ENCODE measurements at places on chromosomes 6 and 20. TPM values are rescaled to one million over a fixed set of nuclear protein-coding genes. Genes with fewer than 3 reads are reported as not detected.

Gene KATNA1
- 18.3 TPM for total RNA-seq

Gene NR2E1
- total RNA-seq = 0.83 TPM

Gene CCM2L
- 3.8 TPM for total RNA-seq

Gene NTSR1
- total RNA-seq = 2.6 TPM

Gene PGC
- not detected for total RNA-seq

Gene PRPH2
- 9.0 TPM for total RNA-seq

Gene PTPRT
- 30.8 TPM for total RNA-seq

Gene PLN
- 3.3 TPM for total RNA-seq

Gene WFDC5
- total RNA-seq = 0.28 TPM

Gene COX7A2
- 154 TPM for total RNA-seq

Gene ENPP3
- total RNA-seq = 0.99 TPM

- no peak overlapping the region for H3K4me3 ChIP-seq
- no peak overlapping the region for H3K27ac ChIP-seq
- H3K36me3 ChIP-seq = peaks cover 19% of the 10 kb centered on the region
Measured at GRCh38 chr20:44768256-44768655, 22.6 kb downstream of the KCNK15 start.

- H3K27ac ChIP-seq = peak overlapping the region; percentile 85
- H3K36me3 ChIP-seq = no peaks in the 10 kb centered on the region
- peaks cover 11% of the 10 kb centered on the region for H3K4me1 ChIP-seq
Measured at GRCh38 chr6:155273431-155273830, 9.6 kb downstream of the CLDN20 start.

- DNase-seq = no peak
- H3K36me3 ChIP-seq = no peaks in the 10 kb centered on the region
- no peak overlapping the region for H3K4me3 ChIP-seq
- no peaks in the 10 kb centered on the region for H3K27me3 ChIP-seq
- no peaks in the 10 kb centered on the region for H3K4me1 ChIP-seq
Measured at GRCh38 chr6:139483079-139483478, 108.6 kb upstream of the CITED2 start.

GRCh38 chr6:144181639-144182038 lies 31.3 kb downstream of the STX11 start:
- H3K27me3 ChIP-seq = peaks cover 1% of the 10 kb centered on the region
- no peak overlapping the region for H3K27ac ChIP-seq
- H3K36me3 ChIP-seq = peaks cover under 1% of the 10 kb centered on the region
- no peak for DNase-seq

GRCh38 chr20:41147767-41148191 lies 10.4 kb downstream of the PLCG1 start:
- no peak overlapping the region for H3K4me3 ChIP-seq
- no peaks in the 10 kb centered on the region for H3K27me3 ChIP-seq
- peaks cover 58% of the 10 kb centered on the region for H3K4me1 ChIP-seq
- no peak for DNase-seq
- H3K36me3 ChIP-seq = peaks cover 5% of the 10 kb centered on the region

GRCh38 chr6:89613790-89614189 lies 24.8 kb downstream of the LYRM2 start:
- no peak overlapping the region for H3K4me3 ChIP-seq
- no peak for DNase-seq
- H3K36me3 ChIP-seq = peaks cover 22% of the 10 kb centered on the region
- H3K27me3 ChIP-seq = no peaks in the 10 kb centered on the region
- H3K27ac ChIP-seq = no peak overlapping the region

- no peaks in the 10 kb centered on the region for H3K27me3 ChIP-seq
- H3K27ac ChIP-seq = no peak overlapping the region
- H3K4me1 ChIP-seq = no peaks in the 10 kb centered on the region
Measured at GRCh38 chr20:7770046-7770445, 170.2 kb downstream of the HAO1 start.

- no peak overlapping the region for H3K27ac ChIP-seq
- H3K27me3 ChIP-seq = no peaks in the 10 kb centered on the region
- DNase-seq = no peak
- peaks cover 17% of the 10 kb centered on the region for H3K4me1 ChIP-seq
- no peak overlapping the region for H3K4me3 ChIP-seq
Measured at GRCh38 chr6:169795196-169795595, 43.8 kb downstream of the ERMARD start.

GRCh38 chr6:140932909-140933308 lies 1199.8 kb upstream of the GJE1 start:
- H3K4me1 ChIP-seq = no peaks in the 10 kb centered on the region
- H3K27me3 ChIP-seq = no peaks in the 10 kb centered on the region
- no peaks in the 10 kb centered on the region for H3K36me3 ChIP-seq

- H3K36me3 ChIP-seq = no peaks in the 10 kb centered on the region
- H3K4me3 ChIP-seq = no peak overlapping the region
- H3K27me3 ChIP-seq = no peaks in the 10 kb centered on the region
- no peak for DNase-seq
- no peaks in the 10 kb centered on the region for H3K4me1 ChIP-seq
Measured at GRCh38 chr6:13076575-13076974, 251.8 kb downstream of the TBC1D7 start.

DNA sequence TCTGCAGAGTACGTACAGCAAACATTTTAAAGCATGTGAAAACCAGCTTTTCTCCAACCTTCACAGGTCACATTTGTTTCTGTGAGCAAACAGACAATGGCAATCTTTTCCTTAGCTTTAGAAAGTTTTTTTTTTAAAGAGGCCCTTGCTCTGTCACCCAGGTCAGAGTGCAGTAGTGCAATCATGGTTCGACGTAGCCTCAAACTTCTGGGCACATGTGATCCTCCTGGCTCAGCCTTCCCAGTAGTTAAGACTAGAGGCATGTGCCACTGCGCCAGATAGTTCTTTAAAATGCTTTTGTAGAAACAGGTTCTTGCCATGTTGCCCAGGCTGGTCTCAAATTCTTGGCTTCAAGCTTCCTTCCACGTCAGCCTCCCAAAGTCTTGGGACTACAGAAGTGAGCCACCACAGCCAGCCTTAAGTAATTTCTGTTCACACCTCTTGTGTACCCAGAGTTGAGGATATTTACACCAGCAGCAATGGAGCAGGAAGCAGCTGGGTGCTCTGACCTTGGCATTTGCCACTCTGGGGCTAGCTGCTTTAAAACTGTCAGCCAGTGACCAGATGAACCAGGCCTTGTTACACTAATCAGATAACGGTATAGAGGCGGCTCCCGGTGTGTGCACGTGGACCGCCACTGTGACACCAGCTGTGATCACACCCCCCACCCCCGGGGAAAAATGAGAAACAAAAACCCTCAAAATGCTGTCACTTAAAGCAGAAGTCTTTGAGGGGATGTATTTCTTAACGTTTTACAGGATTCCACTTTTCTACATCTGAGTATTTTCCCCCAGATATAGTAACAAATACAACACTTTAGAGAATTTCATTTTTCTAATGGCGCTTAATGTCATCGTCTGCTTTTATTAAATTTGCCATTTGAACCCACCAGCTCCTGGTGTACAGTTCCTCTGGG lies 71.3 kb downstream of the AKAP12 start:
- peaks cover 4% of the 10 kb centered on the region for H3K4me1 ChIP-seq
- no peak overlapping the region for H3K4me3 ChIP-seq
- H3K27ac ChIP-seq = no peak overlapping the region
- DNase-seq = no peak
- no peaks in the 10 kb centered on the region for H3K27me3 ChIP-seq
- peaks cover 4% of the 10 kb centered on the region for H3K36me3 ChIP-seq

GRCh38 chr6:149924933-149925252 lies 2.0 kb upstream of the RAET1G start:
- H3K36me3 ChIP-seq = no peaks in the 10 kb centered on the region
- H3K27me3 ChIP-seq = peaks cover 64% of the 10 kb centered on the region
- no peak for DNase-seq
- peaks cover 29% of the 10 kb centered on the region for H3K4me1 ChIP-seq
- no peak overlapping the region for H3K4me3 ChIP-seq

GRCh38 chr6:44342489-44342888 lies at the start of gene SPATS1:
Gene SPATS1 (plus strand): TSS chr6:44342650. CDS start chr6:44343096, 446 bp downstream.
- DNase-seq = no peak
- no peak within 1 kb of the TSS for H3K27ac ChIP-seq
- H3K4me3 ChIP-seq = peak within 1 kb of the TSS; percentile 9
- peaks cover 16% of the 10 kb centered on the region for H3K27me3 ChIP-seq
- H3K4me1 ChIP-seq = peaks cover 9% of the 10 kb centered on the region

GRCh38 chr6:151689499-151690201 lies 117.8 kb upstream of the ESR1 start:
- no peak overlapping the region for H3K4me3 ChIP-seq
- no peak overlapping the region for H3K27ac ChIP-seq
- DNase-seq = no peak

GRCh38 chr6:90226257-90226656 lies 70.4 kb downstream of the BACH2 start:
- H3K27me3 ChIP-seq = no peaks in the 10 kb centered on the region
- peaks cover 6% of the 10 kb centered on the region for H3K4me1 ChIP-seq
- no peak for DNase-seq
- H3K4me3 ChIP-seq = no peak overlapping the region
- H3K27ac ChIP-seq = peak overlapping the region; percentile 89

DNA sequence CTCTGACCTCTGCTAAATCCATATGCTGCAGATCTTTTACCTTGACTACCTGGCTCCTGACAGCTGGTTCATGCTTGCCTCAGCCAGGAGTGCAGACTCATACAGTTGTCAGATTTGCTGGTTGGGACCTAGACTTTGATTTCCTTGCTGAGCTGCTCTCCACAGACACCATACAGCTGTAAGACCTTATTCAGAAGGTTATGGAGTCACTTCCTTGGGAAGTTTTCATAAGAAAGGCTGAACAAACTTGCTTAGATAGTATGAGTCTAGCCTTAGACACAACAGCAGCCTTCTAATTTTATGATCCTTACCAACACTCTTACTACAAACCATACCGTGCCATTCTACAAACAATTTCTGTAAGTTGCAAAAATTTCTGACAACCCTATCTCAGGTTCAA lies 102.9 kb downstream of the EDN1 start:
- no peak overlapping the region for H3K27ac ChIP-seq
- DNase-seq = no peak
- H3K36me3 ChIP-seq = no peaks in the 10 kb centered on the region

DNA sequence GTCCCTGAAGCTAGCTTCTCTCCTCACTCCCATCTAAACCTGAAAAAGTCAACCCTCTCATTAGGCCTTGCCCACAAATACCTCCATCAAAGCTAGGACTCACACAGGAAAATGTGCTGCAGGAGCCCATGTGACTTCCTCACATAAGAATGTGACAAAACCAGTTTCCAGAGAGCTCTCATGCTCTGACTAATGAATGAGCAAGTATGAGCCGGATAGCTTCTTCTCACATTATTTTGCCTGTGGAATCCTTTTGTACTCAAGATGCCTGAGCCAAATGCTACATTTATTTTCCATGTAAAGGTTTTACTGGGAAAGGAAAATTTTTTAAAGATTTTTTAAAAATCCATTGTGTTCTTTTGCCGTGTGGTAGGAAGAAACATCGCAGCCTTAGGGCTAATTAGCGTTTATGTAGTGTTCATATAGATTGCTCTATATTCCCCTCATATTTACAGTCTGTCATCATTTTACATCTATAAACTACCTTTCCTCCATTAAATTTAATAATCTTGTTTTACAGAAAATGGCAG lies 68.6 kb upstream of the CCN6 start:
- no peaks in the 10 kb centered on the region for H3K27me3 ChIP-seq
- H3K4me3 ChIP-seq = no peak overlapping the region
- H3K36me3 ChIP-seq = no peaks in the 10 kb centered on the region
- no peak overlapping the region for H3K27ac ChIP-seq
- H3K4me1 ChIP-seq = no peaks in the 10 kb centered on the region
- DNase-seq = no peak

- no peak for DNase-seq
- H3K27me3 ChIP-seq = no peaks in the 10 kb centered on the region
- H3K36me3 ChIP-seq = no peaks in the 10 kb centered on the region
- peaks cover 11% of the 10 kb centered on the region for H3K4me1 ChIP-seq
Measured at GRCh38 chr6:136524339-136524935, 25.8 kb downstream of the MAP7 start.

DNA sequence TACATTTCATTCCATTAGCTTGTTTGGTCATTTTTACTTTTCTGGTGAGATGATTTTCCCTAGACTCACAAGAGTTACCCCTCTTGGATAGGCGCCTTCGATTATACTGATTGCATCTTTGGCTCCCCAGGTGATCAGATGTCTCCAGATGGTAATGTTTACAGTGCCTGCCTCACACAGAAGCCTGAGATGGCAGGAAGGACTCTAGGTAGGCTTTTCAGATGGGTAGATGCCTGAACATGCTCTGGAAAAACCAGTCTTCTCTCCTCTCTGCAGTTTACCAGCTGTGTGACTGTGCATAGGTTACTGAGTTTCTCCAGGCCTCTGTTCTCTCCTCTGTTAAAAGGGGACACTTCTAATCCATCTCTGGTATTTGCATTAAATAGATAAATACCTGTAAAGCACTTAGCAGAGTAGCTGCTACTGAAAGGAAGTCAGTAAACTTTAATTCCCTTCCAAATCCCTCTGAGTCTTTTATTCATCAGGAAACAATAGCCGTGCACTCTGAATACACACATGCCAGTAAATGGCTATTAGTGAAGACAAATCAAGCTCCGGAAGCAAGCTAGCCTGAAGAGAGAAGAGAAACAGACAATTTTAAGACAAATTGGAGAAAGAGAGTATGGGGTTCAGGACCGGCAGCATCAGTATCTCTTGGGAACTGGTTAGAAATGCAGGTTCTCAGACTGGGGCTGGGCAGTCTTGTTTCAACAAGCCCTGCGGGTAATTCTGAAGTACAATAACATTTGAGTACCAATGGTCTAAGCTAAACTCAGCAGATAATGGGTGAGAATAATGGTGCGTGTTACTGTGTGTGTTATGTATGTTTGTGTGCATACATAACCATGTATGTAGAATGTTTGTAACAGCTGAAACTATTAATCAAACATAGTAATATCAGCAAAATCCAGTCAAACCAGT lies 139.4 kb downstream of the UST start:
- peaks cover 16% of the 10 kb centered on the region for H3K4me1 ChIP-seq
- no peak for DNase-seq
- H3K4me3 ChIP-seq = no peak overlapping the region
- H3K36me3 ChIP-seq = no peaks in the 10 kb centered on the region
- H3K27ac ChIP-seq = no peak overlapping the region

DNA sequence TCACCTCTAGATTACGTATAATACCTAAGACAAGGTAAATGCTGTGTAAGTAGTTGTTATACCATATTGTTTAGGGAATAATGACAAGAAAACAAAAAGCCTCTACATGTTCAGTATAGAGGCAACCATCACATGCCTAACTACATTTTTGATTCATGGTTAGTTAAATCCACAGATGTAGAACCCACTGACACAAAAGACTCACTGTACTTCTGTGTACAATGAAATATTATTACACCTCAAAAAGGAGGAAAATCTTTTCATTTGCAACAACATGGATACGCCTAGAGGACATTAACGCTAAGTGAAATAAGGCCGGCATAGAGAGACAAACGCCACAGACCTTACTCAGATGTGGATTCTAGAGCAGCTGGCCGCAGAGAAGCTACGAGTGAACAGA lies 50.5 kb downstream of the NINL start:
- no peak overlapping the region for H3K4me3 ChIP-seq
- DNase-seq = no peak
- H3K36me3 ChIP-seq = peaks cover 16% of the 10 kb centered on the region

DNA sequence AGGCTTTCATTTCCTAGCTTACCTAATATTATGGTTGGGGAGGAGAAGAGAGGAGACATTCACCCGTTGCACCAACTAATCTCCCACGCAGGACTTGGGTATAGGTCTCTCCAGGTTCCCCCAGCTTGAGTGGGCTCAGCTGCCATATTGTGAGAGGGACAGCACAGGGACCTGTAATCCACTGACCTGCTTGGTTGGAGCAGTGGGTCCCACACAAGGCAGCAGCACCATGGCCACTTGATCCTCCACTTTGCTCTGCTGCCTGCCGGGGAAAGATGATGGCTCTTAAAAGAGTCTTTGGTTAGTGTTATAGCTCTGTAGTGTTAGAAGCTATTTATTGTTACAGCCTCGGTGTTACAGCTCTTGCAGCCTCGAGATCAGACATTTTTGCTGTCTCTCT lies 22.5 kb upstream of the ECHDC1 start:
- no peak overlapping the region for H3K4me3 ChIP-seq
- no peaks in the 10 kb centered on the region for H3K27me3 ChIP-seq
- H3K36me3 ChIP-seq = no peaks in the 10 kb centered on the region
- H3K4me1 ChIP-seq = no peaks in the 10 kb centered on the region

All from spinal cord (tissue), 10 donors.